ENCODE measurements at places on chromosomes 2 and 18.

DNA sequence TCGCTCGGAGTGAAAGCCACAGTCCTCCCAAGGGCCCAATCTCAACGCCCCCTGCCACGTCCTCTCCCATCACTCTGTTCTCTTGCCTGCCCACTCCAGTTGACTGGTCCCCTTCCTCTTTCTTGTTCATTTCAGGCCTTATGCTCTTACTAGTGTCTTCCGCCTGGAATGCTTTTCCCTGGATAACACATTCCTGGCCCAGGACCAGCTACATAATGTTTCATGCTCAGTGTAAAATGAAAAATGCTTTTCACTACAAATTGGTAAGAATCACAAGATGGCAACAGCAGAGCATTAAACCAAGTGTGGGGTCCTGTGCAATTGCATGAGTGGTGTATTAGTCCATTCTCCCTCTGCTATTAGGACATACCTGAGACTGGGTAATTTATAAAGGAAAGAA, 417.2 kb upstream of the KLHL29 start:
- no peak overlapping the region for H3K27ac ChIP-seq
- no peaks in the 10 kb centered on the region for H3K36me3 ChIP-seq
- no peak for DNase-seq
- no peak overlapping the region for H3K4me3 ChIP-seq
- no peaks in the 10 kb centered on the region for H3K4me1 ChIP-seq

DNA sequence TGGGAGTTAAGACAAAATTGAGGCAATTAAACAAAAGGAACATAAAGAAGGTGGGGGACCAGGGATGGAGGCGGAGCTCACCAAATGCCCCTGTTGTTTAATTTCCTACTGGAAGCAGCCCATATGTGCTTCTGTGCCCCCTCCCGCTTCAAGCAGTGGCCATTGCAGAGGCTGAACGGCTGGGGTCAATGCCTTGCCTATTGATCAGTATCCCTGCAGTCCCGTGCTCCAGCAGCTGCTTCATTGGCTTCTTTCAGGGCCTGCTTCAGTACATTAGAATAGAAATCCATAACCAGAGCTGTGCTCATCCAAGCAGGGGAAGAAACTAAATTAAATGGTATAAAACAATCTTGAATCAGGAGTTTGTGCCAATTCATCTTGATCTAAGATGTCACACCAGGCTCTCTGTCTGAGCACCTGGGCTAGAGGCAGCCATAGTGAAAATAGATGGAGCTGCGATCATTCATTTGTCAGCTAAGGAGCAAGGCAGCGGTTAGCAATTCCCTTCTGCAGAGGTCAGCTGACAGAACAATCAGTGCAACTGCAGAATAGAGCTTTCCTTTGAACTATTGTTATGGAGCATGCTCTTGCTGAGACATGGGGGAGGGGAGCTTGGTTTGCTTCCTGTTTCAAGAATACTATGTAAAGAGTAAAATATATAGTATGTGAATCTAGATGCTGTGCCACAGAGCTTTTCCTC, 222.4 kb downstream of the WDR7 start:
- peaks cover 15% of the 10 kb centered on the region for H3K4me1 ChIP-seq
- no peak overlapping the region for H3K27ac ChIP-seq
- DNase-seq, result peak; percentile 40
- no peaks in the 10 kb centered on the region for H3K27me3 ChIP-seq
- no peak overlapping the region for H3K4me3 ChIP-seq

DNA sequence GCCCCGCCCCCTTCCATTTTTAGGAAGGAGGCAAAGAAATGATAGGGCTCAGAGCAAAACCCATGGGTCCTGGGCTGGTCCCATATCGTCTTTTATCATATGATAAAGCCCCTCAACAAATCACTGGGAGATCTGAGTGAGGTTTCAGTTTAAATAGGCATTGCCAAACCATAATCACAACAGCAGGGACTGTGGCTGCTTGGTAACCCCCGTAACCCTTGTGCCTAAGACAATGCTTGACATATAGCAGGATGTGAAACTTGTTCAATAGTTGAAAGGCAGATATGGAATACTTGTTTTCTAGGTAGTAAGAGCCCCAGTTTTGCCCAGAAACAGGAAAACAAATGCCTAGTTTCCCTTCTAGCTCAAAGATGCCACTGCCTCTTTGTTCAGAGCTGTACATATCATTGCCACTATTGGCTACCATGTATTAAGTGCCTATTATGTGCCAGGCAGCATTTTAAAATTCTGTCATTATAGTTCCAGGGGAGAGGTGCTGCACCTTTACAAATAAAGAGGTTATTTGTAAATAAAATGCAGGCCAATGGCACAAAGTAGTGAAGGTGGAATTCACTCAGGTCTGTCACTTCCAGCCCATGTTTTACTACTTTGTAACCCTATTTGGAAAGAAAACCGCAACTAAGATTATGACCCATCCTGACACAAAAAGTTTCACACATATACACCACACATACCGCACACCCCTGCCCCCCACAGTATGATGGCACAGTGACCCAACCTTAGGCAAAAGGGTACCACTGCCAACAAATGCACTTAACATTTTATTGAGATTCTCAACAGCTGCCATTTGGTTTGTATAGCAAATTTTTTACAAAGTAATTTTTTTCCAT, 14.2 kb downstream of the NAGK start:
- H3K27me3 ChIP-seq, result no peaks in the 10 kb centered on the region
- no peak overlapping the region for H3K27ac ChIP-seq
- H3K4me1 ChIP-seq, result peaks cover 14% of the 10 kb centered on the region
- DNase-seq, result peak; percentile 69
- H3K36me3 ChIP-seq, result peaks cover 8% of the 10 kb centered on the region

GRCh38 chr2:241309684-241310117, 5.8 kb downstream of the HDLBP start:
- H3K27me3 ChIP-seq, result no peaks in the 10 kb centered on the region
- peaks cover 73% of the 10 kb centered on the region for H3K4me1 ChIP-seq
- H3K27ac ChIP-seq, result peak overlapping the region; percentile 84

DNA sequence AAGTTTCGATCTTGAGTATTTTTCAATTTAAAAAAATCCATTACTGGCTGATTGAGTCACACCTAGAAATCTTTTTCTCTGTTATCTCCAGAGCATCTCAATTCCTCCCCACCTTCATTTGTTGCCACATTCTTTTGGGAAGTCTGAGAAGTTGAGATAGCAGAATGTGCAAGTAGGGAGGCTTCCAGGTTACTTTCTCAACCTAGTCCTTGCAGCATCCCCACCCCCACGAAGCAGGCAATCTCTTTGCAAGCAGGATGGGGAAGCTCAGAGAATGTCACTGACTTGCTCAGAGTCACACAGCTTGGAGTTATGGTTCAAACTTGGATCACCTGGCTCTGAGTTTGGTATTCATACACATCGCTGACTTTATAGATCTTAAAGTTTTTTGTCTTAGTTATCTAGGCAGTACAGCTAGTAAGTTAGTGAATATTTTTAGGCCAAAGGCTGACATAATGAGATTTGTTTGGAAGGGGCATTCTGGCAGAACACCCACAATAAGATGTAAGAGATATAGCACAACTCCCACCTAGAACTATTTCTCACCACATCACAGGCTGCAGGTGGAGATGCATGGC, 25.9 kb upstream of the LCLAT1 start:
- H3K27me3 ChIP-seq, result no peaks in the 10 kb centered on the region
- H3K36me3 ChIP-seq, result no peaks in the 10 kb centered on the region
- DNase-seq, result peak; percentile 34

DNA sequence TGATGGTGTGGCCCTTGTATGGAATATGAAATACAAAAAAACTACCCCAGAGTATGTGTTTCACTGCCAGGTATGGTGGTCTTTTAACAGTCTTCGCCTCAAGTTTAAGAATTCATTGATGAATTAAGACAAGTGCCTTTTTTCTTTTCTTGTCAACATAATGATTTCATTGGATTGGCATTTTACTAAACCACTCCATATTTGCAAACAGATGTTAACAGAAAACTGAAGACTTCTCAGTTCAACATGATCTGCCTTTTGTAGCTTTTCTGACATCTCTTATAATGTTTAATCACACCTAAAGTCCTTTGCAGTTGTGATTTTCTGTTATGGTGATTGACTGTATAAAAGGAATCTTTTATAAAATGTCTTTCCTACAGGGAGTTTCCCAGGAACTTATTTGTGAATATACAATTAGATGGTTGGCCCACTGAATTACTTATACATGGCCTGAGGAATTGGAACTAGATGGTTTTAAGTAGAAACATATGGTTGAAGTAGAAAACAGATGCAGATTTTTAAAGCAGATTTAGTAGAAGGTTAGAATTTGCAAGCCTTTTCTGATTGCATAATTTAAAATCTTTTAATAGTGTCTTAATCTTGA, 39.7 kb downstream of the DYNC1I2 start:
- peaks cover 21% of the 10 kb centered on the region for H3K36me3 ChIP-seq
- no peaks in the 10 kb centered on the region for H3K27me3 ChIP-seq
- H3K4me3 ChIP-seq, result no peak overlapping the region
- no peak overlapping the region for H3K27ac ChIP-seq
- H3K4me1 ChIP-seq, result no peaks in the 10 kb centered on the region

GRCh38 chr2:43131051-43131889, 95.1 kb downstream of the ZFP36L2 start:
- peak overlapping the region; percentile 18 for H3K27ac ChIP-seq
- H3K36me3 ChIP-seq, result no peaks in the 10 kb centered on the region
- H3K27me3 ChIP-seq, result no peaks in the 10 kb centered on the region
- peaks cover 87% of the 10 kb centered on the region for H3K4me1 ChIP-seq
